ENCODE measurements at places on chromosomes 6 and 20.

DNA sequence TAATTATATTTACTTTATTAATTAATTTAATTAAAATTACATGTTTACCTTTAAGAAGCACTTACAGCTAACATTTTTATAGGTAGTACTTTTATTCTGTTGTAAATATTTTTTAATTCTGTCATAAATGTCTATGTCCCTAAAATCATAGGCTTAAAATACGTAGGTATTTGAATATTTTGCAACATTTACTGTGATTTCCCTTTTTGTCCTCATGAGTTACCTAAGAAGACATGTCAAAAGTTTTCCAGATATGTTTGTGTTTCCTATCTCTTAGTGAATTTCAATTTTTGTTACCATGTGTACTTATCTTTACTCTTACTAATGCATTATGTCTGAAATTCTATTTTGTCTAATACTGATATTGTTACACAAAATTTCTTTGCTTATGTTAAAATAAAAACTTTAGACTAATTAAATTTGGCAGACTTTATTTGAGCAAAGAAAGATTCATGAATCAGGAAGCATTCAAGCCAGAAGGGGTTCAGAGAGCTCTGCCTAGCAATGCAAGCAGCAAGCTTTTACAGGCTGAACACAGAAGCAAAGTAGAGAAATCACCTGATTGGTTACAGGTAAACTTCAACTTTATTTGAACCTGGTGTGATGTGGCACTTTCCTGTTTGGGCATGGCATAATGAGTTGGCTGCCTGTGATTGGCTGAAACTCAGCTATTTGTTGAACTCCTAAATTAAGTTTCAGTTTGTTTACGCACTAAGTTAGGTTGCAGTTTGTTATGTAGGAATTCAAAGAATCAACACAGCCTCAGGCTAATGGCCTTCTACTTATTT is 123.2 kb upstream of the TMEM170B start:
- peak; percentile 97 for DNase-seq

GRCh38 chr6:41325446-41326066 is 9.9 kb upstream of the NCR2 start:
- no peak for DNase-seq

DNA sequence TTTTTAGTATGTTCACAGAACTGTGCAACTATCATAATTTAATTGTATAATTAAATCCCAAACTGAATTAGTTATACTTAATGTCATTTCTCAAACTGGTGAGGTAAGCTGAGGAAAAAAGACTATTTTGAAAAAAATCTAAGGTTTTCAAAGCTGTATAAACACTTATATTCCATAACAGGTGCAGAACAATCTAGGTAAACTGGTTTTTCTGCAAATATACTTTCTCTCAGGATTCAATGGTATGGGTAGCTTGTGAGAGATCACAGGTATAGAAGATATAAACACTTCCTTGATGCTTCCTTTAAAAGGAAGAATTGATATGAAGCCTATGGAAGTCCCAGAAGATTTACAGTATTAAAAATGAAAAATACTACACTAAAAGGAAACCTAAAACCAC is 33.7 kb downstream of the NOL7 start:
- DNase-seq, result peak; percentile 49

DNA sequence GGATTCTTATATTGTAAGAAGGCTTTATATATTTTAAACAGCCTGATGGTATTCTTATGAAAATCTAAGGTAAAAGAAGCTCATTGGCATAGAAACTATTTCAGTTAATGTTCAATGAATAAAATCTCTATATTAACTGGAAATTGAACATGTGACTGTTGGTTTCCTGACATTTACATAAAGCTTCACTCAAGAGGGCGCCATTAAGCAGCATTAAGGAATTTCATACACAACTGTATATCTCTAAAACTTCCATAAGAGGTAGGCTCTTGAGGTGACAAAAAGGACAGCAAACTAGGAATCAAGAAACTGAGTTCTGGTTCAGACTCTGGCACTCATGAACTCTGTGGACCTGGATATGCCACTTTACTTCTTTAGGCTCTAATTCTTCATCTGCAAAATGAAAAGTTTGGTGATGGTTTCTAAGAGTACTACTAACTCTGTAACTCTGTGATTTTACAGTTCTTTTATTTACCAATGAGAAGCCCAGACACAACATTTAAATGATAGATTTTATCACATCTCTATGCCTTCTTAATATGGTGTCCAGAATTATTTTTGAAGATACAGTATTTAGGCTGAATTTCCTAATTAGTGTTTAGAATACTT is 147.5 kb downstream of the FLRT3 start:
- DNase-seq, result peak; percentile 68

- DNase-seq, result peak; percentile 81
Measured at GRCh38 chr20:9301129-9302090, 213.0 kb upstream of the LAMP5 start.

DNA sequence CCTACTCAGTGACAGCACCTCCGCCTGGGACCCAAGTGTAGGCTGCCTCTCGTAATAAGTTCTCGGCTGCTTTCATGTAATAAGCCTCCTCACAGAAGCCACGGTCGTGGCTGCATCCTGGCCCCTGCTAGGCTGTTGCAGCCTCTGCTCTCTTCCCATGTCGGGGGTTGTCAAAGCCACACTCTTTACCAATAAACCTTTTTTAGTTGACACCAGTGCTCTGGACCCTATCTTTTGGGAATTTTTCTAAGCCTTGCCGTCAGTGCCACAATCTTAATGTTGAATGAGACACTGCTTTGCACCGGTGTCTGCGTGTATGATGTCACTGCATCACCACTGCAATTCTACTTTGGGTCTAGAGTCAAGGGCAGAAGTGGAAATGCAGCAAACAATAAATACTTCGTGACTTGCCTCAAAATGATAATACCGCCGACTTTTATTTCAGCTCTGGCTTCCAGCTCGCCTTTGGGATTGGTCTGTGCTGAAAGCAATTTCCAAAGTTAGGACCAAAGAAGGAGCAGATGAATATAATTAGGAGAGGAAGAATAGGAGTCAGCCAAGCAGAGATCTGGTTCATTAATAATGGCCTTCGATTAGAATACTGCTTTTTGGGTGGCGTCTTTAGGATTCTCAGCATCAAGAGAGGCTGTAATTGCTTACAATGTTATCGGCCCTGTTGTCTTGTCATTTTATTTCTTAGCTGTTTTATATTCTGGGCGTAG is 57.6 kb upstream of the CCN6 start:
- no peak for DNase-seq

DNA sequence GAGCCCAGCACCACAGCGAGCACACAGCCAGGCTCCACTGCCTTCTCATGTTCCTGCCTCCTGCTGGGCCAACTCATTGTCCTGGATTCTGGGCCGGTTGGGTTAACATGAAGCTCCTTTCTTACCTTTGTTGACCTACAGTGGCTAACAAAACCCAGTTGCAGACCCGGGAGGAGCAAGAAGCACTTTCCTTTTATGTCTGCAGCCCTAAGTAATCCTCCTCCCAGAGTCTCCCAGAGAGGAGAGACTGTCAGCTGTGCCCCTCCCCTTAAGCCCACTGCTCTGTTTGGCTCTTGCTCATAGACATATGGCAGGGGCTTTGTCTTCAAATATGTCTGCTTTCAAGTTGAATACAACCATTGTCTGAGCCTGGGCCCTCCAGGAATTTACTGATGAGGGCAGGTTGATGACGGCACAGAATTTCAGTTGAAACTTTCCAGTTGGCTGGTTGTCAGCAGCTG is 55.2 kb downstream of the PSMB1 start:
- DNase-seq, result no peak

- DNase-seq, result peak; percentile 87
Measured at GRCh38 chr6:38239719-38240451, 399.8 kb downstream of the BTBD9 start.

DNA sequence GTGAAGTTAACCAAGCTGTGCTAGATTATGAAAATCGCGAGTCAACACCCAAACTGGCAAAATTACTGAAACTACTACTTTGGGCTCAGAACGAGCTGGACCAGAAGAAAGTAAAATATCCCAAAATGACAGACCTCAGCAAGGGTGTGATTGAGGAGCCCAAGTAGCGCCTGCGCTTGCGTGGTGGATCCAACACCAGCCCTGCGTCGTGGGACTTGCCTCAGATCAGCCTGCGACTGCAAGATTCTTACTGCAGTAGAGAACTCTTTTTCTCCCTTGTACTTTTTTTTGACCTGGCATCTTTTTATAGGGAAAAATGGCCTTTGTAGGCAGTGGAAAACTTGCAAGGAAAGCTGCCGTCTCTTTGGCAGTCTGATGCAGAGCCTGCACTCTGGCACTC is 6.8 kb downstream of the GID8 start:
- DNase-seq, result no peak

DNA sequence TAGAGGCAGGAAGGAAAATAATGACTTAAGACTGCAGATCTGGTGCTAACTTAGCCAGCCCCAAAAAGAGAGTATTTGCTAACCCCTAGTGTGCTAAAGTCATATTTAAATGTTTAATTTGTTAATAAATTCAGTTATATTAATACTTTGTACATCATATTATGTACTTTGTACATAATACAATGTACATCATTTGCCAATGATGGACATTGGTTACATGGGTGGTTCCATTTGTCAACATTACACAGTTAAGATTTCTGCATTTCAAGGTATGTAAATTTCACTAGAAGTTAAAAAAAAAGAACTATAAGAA is 63.9 kb upstream of the PIM1 start:
- DNase-seq, result no peak

DNA sequence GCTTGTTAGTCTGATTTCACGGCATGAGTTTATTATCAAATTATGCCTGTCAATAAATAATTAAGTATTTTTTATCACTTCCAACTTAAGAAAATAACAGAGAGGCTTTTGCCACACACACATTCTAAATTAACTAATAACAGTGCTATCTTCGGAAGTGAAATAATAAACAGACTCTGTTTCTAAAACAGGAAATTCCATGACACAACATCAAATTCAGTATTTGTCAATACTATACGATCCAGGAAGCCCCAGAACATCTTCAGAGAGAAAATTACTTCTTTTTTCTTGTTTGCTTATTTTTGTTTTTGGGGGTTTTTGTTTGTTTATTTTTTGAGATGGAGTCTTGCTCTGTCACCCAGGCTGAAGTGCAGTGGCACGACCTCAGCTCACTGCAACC is 150.7 kb upstream of the PRDM1 start:
- DNase-seq, result no peak

DNA sequence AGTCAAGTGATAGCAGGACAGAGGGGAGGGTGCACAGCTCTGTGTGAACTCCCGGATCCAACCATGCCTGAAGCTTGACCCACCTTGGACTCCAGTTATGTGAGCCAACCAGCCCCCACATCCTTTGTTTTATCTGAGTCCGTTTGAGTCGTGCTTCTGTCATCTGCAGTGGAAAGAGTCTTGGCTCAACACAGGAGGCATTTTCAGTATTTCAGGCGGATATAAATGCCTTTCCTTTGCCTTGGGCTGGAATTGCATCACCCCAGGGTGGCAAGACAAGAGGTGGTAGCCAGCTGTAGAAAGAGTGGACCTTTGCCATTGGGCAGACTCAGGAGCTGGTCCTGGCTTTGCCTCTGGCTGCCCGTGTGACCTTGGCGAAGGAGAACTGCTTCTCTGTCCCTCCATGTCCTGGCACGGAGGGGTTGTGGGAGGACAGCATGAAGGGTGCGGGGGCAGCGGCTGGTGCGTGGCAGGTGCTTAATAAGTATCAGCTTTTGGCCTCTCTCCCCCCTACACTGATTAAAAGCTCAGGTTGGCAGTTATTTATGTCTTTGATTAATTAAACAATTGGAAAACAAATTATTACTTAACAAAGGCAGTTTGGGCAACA is 42.6 kb upstream of the APCDD1L start:
- DNase-seq, result no peak

GRCh38 chr20:4131911-4132310 is 116.6 kb upstream of the RNF24 start:
- DNase-seq, result no peak

GRCh38 chr6:46465294-46466165 is 25.7 kb downstream of the RCAN2 start:
- DNase-seq, result no peak

DNA sequence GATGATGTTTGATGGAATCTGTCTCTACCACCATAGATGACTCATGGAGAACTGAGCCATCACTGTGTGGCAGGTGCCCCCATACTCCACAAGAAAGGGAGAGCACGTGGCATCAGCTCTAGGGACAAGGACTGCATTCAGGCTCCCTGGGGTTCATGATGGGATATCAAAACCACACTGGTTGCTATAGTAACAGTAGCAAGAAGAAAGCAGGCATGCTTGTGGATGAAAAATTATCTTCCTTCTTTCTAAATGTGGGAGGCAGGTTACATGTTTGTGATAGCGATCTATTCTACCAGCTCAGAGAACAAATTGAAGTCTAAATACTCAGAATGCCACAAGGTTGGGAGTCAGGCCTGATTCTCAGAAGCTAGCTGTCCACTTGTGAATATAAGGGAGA is 224.2 kb downstream of the ARHGAP18 start:
- DNase-seq, result no peak

- DNase-seq, result no peak
Measured at GRCh38 chr6:25052181-25052580, 116.4 kb upstream of the RIPOR2 start.

- no peak for DNase-seq
Measured at GRCh38 chr6:3905945-3906845, 57.0 kb downstream of the FAM50B start.

- DNase-seq, result no peak
Measured at GRCh38 chr20:54665812-54666211, 190.4 kb downstream of the DOK5 start.

DNA sequence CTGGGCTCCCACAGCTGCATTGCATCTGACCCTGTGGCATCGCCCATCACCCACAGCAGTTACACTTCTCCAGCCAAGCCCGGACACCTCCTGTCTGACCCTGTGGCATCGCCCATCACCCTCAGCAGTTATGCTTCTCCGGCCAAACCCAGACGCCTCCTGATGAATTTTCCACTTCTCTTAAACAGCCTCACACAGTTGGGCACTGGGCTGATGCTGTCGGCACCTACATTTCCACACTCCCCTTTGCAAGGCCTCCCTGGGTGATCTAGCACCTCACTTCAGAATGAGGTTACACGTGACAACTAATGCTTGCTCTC is 175.2 kb upstream of the ARID1B start:
- no peak for DNase-seq

GRCh38 chr6:64932486-64932885 is 774.5 kb downstream of the EYS start:
- DNase-seq, result no peak

DNA sequence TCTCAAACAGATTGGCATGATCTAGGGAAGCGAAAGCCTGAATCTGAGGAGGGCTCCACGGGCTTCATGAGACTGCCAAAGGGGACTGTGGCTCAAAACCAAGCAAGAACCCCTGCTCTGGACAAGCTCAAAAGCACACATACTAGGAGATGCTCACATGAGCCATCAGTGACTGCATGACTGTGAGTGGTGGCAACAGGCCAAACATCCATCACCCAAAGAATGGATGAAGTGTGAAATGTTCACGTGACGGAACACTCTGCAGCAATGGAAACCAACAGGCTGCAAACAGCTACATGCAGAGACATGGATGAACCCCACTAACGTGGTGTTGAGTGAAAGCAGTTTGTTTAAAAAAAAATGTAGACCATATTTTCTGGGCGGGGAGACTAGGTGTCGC is 136.3 kb downstream of the PREX1 start:
- no peak for DNase-seq

DNA sequence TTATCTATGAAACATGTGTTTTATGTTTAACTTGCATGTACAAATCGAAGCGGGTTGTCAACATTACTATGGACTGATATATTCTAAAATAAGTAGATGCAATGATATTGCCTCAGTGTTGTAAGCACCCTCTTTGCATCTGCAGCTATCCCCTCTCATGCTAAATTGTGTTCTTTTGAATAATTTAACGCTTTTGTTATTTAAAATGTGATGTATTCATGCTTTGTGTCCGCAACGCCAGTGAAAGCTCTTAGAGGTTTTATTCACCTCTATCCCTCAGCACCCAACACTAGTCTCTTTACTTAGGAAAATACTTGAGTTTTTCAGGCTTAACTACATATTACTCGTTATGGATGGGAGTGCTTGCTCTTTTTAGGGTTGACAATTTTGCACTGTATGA is 173.7 kb upstream of the ID4 start:
- no peak for DNase-seq

All from T47D (cell line).